ENCODE measurements at places on chromosomes 4 and X. TPM values are rescaled to one million over a fixed set of nuclear protein-coding genes. Genes with fewer than 3 reads are reported as not detected.

SAGE1 gene
- total RNA-seq: not detected

MAPK10 gene
- not detected for total RNA-seq

TRAM1L1 gene
- not detected for total RNA-seq

RPS6KA3 gene
- total RNA-seq: 60.5 TPM

PDLIM3 gene
- not detected for total RNA-seq

DNA sequence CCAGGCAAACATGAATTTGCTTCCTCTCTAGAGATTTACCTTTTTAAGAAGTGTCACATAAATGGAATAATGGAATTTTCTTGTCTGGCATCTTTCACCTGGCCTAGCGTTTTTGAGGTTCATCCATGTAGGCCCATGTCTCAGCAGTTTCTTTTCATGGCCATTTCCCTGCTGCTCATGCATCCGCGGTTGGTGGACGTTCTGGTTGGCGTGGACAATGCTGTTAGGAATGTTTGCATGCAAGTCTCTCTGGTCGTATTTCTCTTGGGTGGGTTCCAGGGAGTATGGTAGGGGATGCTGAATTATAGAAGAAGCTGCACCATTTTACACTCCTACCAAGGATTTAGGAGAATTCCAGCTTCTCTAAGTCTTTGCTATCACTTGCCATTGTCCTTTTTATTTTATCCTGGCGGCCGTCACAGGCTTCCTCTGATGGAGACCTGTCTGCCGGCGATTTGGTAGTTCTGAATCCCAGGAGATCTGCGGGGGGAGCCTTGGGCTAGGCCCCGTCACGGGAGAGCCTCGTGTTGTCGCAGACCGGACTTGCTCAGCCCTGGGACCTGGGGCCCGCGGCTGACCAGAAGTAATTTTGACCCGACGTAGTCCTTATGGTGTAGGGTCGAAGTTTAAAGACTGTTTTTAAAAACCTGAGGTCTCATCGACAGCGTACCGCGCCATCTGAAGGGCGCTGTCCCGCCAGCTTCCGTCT is 56.9 kb upstream of the TADA2B start:
- DNase-seq: no peak

GRCh38 chrX:48684134-48684533 is 535 bp downstream of the WAS start:
- DNase-seq: no peak

DNA sequence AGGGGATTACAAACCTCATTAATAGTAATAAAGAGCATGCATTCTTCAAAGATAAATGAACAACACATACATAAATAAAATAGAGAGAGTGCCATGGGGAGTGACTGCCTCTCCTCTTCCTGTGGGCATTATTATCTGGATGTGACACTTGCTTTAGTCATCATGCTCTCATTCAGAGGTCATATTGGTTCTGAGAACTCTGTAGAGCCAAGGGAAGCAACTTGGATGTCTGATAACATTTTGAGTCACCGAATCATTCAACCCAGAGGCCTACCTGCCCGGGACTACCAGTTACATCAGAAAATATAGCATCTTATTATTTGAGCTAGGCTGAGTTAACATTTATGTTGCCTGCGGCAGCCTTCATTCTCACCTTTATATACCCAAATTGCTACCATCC is 489.5 kb downstream of the STIM2 start:
- DNase-seq: no peak

DNA sequence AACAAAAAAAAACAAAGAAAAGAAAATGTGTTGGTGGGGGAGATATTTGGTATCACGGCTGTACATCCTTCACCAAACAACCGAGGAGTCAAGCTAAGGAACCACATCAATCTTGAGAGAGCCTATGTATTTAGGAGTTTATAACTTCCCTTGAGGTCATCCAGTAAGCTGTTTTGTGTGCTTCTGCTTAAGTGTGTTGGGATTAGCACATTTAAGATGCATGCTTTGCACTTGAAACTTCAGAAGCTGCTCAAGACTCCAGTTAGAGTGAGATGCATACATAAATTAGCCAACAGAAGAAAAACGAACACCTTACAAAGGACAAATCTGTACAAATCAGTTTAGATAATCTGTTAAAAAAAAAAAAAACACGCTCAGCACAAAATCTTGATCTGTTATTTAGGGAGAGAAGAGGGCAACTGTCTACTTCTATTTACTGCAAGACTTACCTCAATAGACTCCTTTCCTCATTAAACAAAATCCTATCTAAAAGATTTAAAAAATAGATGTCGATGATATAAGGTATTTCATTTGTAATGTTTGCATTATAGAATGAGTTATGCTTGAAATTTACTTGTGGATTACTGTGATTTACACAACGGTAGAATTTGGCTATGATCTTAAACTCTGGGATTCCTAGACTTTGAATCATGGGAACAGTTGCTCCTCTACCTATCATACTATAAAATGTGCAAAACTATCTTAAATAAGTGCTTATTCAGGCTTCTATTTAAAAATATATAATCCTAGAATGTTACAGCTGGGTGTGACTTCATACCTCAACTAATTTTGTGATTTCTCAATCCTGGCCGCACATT is 53.8 kb upstream of the NAP1L5 start:
- DNase-seq: no peak

DNA sequence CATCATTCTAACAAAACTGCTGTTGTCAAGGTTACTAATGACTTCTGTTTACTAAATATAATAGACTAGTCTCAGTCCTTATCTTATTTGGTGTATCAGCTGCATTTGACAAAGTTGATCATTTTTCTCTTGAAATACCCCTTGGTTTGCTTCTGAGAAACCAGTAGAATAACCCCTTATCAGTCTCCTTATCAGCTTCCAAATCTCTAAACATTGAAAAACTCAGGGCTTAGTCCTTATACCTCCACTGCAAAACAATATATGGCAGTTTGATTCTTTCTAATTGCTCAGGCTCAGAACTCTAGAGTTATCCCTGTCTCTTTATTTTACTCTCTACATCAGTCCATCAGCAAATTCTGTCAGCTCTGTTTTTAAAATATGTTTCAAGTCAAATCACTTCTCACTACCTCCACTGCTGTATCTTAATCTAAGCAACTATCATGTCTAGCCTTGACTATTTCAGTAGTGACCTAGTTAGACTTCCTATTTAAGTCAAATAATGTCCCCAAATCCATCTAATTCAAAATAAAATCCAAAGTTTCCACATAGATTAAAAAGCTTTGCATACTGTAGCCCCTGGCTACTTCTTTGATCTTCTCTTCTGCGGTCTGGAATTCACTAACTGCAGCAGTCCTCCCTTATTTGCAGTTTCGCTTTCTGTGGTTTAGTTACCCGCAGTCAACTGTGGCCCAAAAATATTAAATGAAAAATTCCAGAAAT is 87.1 kb upstream of the NPNT start:
- no peak for DNase-seq

DNA sequence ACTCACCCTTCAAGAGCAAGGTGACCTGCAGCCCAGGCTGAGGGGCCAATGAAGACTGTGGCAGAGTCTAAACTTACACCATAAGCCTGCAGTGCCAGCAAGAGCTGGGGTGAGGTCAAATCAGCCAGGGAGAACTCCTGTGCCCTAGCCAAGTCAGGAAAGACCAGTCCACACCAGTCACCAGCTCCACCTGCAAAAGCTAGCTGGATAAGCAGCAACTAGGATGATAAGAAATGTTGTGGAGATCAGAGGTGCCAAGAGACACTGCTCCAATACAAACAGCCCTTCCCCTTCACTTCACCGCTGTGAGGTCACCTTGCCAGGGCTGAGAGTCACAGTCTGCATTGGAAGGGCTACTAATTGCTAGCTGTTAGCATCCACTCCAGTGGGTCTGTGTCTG is 31.3 kb downstream of the NIPAL1 start:
- DNase-seq: no peak

DNA sequence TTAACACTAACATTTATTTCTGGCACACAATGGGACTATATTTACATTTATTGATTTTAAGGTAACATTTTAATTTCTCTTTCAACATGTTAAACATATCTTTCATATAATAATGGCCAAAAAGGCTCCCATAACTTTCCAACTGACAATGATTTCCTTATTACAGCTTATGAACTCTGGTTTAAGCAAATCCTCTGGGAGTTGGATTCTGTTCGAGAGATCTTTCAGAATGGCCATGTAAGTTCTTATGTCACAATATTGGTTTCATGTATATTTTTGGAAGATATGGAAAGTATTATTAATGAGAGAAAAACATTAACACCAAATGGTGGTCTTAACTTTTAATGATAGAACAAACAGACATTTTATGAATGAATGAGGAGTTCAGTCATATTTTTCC is 4.1 kb downstream of the TDO2 start:
- no peak for DNase-seq

DNA sequence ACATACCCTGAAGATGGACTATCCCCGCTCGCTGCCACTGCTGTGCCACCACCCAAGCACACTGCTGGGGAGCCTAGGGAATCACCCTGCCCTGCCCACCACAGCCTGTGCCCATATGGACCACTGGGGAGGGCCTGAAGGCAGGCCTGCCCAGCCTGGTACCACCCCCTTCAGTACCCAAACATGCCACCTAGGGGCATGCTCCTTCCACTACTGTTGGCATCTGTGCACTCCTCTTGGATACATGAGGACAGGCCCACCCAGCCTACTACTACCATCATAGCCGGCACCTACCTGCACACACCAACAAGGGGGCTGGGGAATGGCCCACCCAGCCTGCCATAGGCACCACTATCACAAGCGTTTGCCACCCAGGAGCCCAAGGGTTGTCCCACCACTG is 30.1 kb upstream of the PRDX4 start:
- no peak for DNase-seq

- peak; percentile 48 for DNase-seq
These were observed 74.3 kb downstream of the CAMK2D start for GRCh38 chr4:113687067-113687718.

- no peak for DNase-seq
These were observed 67.6 kb downstream of the MRPL1 start for GRCh38 chr4:77930154-77930639.

- DNase-seq: no peak
These were observed 122.9 kb downstream of the UBE2NL start for GRCh38 chrX:144006811-144007210.

GRCh38 chrX:69493193-69493592 is 10.9 kb upstream of the NALF2 start:
- peak; percentile 44 for DNase-seq

- no peak for DNase-seq
These were observed 93.3 kb downstream of the AKAP4 start for GRCh38 chrX:50107470-50107869.

DNA sequence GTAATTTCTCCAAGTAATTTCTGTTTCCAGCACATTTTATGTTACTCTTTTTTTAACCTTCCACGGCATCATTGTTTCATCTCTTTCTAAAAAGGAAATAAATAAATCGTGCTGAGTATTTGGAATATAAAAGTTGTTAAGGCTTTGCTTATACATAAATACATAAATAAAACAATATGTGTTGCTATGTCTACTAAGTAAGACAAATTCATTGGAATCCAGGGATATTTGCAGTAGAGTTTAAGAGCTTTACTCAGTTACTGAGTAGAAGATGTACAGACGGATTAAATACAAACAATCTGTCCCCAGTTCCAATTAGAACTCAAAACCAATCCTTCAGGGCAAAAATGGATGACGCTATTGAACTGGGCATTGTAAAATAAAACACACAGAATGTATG is 1.4 kb downstream of the ARHGAP24 start:
- no peak for DNase-seq

- no peak for DNase-seq
These were observed 75.3 kb upstream of the C1QTNF7 start for GRCh38 chr4:15352524-15352923.

- DNase-seq: no peak
These were observed 26.9 kb upstream of the PPP2R3B start for GRCh38 chrX:413322-414201.

GRCh38 chr4:108829966-108830492 is 67.2 kb upstream of the ETNPPL start:
- DNase-seq: no peak

All from activated CD8-positive, alpha-beta memory T cell treated with anti-CD3 and anti-CD28 coated beads, Interleukin-2, amount 10 ng/mL, durations not matched to agents 7 days and 5 days (primary cell).